ENCODE measurements at places on chromosomes 3 and 15. TPM values are rescaled to one million over a fixed set of nuclear protein-coding genes. Genes with fewer than 3 reads are reported as not detected.

- no peaks in the 10 kb centered on the region for H3K27me3 ChIP-seq
- no peak for DNase-seq
- H3K27ac ChIP-seq: no peak overlapping the region
- H3K4me3 ChIP-seq: no peak overlapping the region
- no peaks in the 10 kb centered on the region for H3K4me1 ChIP-seq
- H3K36me3 ChIP-seq: no peaks in the 10 kb centered on the region
Observed at GRCh38 chr3:37646865-37647264, 214.8 kb upstream of the CTDSPL start.

DNA sequence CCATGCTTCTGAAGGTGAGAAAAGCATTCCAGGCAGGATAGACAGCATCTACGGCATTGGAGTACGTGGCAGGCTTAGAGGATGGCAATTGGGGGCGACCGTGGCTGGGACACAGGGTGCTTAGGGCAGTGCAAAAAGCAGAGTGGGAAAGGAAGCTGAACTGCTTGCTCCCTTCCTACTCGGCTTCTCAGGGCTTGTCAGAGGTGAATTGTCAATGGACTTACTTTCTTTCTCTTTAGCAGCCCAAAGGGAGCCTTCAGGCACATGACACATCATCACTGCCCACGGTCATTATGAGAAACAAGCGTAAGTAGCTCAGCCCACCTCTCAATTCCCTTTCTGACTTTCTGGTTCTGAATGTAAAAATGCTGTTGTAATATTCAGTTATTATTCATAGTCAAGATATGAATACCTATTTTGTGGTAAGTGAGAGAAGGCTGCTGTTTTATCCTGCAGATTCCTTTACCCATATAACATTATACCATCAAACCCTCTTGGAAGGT is 84.3 kb downstream of the KLHL25 start:
- H3K36me3 ChIP-seq: no peaks in the 10 kb centered on the region
- no peaks in the 10 kb centered on the region for H3K27me3 ChIP-seq
- H3K4me3 ChIP-seq: no peak overlapping the region
- H3K4me1 ChIP-seq: no peaks in the 10 kb centered on the region
- no peak overlapping the region for H3K27ac ChIP-seq

XCR1 gene
- total RNA-seq: not detected

DNA sequence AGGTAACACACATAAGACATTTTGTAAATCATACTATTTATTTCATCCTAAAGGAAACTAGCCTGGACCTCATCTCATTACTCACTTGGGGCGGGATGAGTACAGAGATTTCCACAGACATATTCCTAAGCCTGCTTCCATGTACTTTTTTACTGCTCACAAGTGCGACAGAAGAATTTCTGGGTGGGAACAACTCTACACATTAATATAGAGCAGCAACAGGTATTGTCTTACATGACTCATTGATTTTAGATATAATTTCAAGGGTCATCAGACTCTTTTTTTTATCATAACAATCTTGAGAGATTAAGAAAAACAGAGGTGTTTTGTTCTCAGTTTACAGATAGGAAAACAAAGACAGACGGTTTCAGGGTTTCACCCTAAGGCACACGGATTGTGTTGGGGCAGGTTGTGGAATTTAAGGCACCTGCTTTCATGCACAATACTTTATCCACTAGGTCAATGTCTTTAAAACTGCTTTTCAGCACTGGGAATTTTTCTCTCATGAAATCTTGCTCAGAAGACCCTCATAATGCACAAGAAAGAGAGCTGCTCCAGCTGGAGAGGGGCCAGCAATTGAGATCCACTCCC is 186.7 kb upstream of the CDIN1 start:
- H3K36me3 ChIP-seq: no peaks in the 10 kb centered on the region
- DNase-seq: no peak
- H3K4me3 ChIP-seq: no peak overlapping the region
- no peaks in the 10 kb centered on the region for H3K27me3 ChIP-seq

DNA sequence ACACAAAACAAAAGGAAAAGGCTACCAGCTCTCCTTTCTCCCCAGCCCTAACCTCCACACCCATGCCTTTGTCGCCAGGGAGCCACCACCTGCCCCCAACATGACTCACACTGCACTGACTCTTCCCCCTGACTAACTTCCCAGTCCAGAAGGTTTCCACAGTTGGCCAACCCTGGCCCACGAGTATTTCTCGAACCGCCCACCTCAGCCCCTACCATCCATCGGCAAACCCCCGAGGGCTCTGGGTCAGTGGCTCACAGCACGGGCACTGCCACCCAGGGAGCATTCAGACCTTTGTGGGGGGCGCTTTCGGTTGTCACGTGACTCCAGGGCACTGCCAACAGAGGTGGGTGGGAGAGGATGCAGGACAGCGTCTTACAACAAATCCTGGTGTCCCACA is 152.3 kb downstream of the LRRC28 start:
- no peaks in the 10 kb centered on the region for H3K4me1 ChIP-seq
- no peaks in the 10 kb centered on the region for H3K27me3 ChIP-seq
- no peak for DNase-seq
- H3K27ac ChIP-seq: no peak overlapping the region
- H3K36me3 ChIP-seq: no peaks in the 10 kb centered on the region
- no peak overlapping the region for H3K4me3 ChIP-seq

DNA sequence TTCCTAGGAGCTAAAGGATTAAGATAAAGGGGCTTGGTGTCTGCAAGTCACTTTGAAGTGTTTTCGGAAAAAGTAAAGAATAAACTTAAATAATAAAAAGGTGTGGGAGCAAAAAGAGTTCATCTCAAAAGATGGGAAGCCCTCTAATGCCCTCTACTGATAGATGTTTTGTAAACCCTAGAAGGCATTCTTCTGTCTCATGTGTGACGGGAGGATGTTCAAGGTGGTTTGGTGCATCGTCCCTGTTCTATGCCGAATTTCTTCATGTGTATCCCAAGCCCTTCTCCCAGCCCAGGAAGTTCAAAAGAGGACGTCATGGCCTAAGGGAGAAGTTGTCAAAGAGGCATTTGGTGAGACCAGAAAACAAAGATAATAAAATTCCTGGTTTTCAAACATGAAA is 37.2 kb downstream of the CCK start:
- H3K4me1 ChIP-seq: no peaks in the 10 kb centered on the region
- no peaks in the 10 kb centered on the region for H3K36me3 ChIP-seq
- no peak overlapping the region for H3K4me3 ChIP-seq
- DNase-seq: peak; percentile 58
- H3K27ac ChIP-seq: no peak overlapping the region

DNA sequence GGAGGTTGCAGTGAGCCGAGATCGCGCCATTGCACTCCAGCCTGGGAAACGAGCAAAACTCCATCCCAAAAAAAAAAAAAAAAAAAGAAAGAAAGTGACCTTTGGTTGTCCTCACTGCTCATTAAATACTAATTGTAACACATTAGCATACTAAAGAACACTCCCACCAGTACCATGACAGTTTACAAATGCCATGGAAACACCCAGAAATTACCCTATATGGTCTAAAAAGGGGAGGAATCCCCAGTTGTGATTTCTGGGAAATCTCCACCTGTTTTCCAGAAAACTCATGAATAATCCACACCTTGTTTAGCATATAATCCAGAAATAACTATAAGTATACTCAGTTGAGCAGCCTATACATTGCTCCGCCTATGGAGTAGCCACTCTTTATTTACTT is 23.5 kb upstream of the INO80 start:
- no peaks in the 10 kb centered on the region for H3K4me1 ChIP-seq
- no peak overlapping the region for H3K4me3 ChIP-seq
- H3K27ac ChIP-seq: no peak overlapping the region
- H3K27me3 ChIP-seq: no peaks in the 10 kb centered on the region
- H3K36me3 ChIP-seq: no peaks in the 10 kb centered on the region

CHCHD6 gene
- 28.8 TPM for total RNA-seq

GRCh38 chr3:65950340-65951326 is 88.1 kb downstream of the MAGI1 start:
- no peaks in the 10 kb centered on the region for H3K36me3 ChIP-seq
- peak; percentile 91 for DNase-seq
- no peak overlapping the region for H3K4me3 ChIP-seq
- peaks cover 15% of the 10 kb centered on the region for H3K27me3 ChIP-seq
- peak overlapping the region; percentile 50 for H3K27ac ChIP-seq
- peaks cover 75% of the 10 kb centered on the region for H3K4me1 ChIP-seq

DNA sequence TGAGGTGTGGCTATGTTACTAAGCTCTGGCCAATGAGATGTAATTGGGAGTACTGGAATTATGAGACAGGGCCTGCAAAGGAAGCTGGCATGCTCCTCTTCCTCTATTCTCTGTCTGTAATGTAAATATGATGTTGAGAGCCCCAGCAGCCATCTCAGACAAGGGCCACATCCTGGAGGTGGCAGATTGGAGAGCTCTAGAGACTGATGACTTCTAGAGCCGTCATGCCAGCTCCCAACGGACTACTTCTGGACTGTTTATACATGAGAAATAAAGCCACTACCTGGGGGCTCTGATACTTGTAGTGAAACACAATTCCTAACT is 19.7 kb downstream of the PLD1 start:
- no peaks in the 10 kb centered on the region for H3K27me3 ChIP-seq
- no peak overlapping the region for H3K27ac ChIP-seq
- H3K36me3 ChIP-seq: no peaks in the 10 kb centered on the region
- no peak for DNase-seq
- no peak overlapping the region for H3K4me3 ChIP-seq

GRCh38 chr15:68379759-68380290 is 52.1 kb downstream of the ITGA11 start:
- H3K36me3 ChIP-seq: no peaks in the 10 kb centered on the region
- no peaks in the 10 kb centered on the region for H3K4me1 ChIP-seq
- no peak overlapping the region for H3K4me3 ChIP-seq
- DNase-seq: no peak
- H3K27me3 ChIP-seq: no peaks in the 10 kb centered on the region

- H3K27ac ChIP-seq: no peak overlapping the region
- no peak for DNase-seq
- no peak overlapping the region for H3K4me3 ChIP-seq
- no peaks in the 10 kb centered on the region for H3K36me3 ChIP-seq
Observed at GRCh38 chr15:95457520-95457919, 873.0 kb upstream of the NR2F2 start.

Data from GM23338 (cell line).